Stimulated activated CD8-positive, alpha-beta memory T cell treated with anti-CD3 and anti-CD28 coated beads, Interleukin-4, amount 100 ng/mL, for 24 hours (primary cell): ENCODE measurements at places on chromosomes 3 and 15.
A peak's percentile ranks its signal among the peaks of the same experiment; 100 is the strongest.

DNA sequence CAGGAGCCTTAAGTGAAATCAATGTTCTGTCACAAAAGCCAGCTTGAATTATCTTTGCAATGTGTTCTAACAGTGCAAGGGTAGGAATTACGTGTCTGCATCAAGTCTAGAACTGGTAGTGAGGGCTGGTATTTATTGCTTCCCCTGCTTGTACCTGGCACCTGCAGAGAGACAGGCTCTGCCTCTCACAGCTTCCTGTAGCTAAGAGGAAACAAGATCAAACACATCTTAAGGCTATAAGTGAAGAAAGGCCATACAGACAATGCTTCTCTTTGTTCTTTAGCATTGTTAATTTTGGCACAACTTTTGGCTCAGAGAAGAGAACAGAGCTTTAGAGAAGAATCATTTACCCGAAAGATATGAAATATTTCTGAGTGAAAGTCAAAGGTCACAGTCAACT is 479.9 kb downstream of the GRM7 start:
- DNase-seq = no peak

DNA sequence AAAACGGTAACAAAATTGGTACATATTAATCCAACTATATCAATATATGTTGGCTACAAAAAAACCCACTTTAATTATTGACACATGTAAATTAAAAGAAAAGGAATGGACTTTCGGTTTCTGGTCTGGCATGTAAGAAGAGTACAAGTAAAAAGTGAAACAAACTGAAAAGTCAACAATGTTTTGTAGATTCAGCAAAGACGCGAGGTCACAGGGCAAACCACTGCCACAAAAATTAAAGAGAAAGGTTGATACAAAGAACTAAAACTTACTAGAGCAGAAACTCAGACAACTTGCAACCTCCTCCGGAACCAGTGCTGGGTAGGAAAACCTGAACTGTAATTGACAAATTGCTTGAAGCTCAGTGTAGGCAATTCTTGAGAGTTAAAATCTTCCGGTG is 110.6 kb upstream of the ARPP21 start:
- DNase-seq = no peak

GRCh38 chr15:78457101-78457500 is 19.1 kb downstream of the IREB2 start:
- no peak for DNase-seq

GRCh38 chr15:38075466-38075865 is 141.0 kb downstream of the TMCO5A start:
- DNase-seq = no peak

DNA sequence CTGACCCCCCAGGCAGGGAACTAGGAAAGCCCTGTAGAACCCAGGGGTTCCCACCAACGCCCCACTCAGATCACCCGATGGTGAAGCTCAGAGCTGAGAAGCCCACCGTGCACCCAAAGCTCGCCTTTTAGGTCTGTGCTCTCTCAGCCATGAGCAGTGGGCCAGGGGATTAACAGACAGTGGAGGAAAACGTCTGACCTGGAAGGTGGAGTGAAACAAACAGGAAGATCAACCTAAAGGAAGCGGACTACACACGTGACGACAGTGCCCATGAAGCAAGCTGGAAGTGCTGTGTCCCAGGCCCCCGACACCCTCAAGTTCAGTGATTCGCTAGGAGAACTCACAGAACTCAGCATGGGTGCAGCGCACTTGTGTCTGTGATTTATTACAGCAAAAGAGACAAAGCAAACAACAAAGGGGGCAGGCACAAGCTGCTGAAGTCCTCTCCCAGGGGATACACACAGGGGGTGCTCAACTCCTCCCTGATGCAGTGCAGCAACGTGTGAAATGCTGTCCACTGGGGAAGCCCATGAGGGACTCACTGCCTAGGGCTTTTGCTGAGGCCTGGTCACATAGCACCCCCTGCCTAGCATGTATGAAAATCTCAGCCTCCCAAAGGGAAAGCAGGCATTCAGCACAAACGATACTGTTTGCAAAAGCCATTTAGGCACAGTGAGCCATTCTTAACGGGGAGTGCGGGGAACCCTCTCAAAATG is 43.5 kb downstream of the CFAP92 start:
- no peak for DNase-seq

GRCh38 chr15:81087694-81088093 is 46.4 kb upstream of the CFAP161 start:
- DNase-seq = no peak

DNA sequence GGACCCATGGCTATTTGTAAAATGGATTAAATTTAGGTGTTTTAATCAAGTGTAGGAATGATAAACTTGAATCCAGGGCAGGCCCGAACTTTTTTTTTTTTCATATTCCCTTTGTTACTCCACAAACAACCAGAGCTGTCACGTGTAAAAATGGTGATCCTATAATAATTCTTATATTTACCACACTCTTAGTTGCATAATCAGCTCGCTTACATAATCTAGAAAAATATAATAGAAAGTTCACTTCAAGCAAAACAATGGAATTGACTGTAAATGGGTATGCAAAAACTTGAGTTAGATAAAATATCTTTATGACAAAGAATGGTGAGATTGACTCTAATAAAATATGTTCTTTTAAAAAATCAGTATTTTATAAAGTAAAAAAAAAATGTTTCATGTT is 2.1 kb upstream of the PAQR9 start:
- DNase-seq = no peak

- no peak for DNase-seq
Observed at GRCh38 chr3:186142393-186142932, 33.6 kb upstream of the ETV5 start.

DNA sequence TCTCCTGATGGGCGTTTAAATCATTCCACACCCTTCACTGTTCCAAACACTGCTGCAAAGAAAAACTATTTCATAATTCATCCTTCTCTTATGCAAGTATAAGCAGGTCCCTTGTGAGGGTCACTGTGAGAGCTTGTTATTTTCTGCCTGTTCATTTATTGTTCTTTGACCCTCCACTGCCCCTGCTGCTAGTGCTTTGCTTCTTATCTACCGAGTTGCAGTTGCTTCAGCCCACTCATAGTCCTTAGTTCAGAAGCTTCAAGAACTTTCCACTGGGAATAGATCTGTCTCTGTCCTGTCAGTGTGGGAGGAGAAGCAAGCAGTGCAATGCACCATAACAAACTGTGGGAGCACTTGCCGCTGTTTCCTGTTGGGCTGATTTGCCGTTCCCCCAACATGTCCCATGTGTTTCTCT is 39.8 kb downstream of the RIOX2 start:
- DNase-seq = no peak

- DNase-seq = no peak
Observed at GRCh38 chr15:51227940-51228732, 110.3 kb downstream of the CYP19A1 start.

DNA sequence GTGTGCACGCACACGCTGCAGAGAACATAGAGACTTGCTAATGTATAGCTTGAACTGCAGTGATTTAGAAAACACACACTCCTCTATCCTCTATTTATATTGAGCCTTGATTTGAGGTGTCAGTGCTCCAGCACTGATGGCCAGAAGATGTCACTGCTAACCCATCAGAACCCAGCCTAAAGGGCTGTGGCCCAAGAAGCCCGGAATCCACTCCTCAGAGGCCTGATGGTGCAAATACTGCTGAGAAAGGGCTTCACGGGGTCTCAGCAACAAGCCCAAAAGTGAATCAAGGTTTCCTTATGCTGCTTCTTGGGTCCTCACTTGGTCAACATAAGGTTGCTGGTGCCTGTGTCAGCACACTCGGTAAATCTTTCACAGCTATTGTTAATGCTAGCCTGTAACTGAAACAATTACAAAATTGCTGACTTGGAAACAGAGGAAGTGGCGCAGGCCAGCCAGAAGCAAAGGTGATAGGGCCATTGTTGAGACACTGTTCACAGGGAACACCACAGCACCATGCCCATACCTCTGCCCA is 60.3 kb downstream of the HEG1 start:
- no peak for DNase-seq

DNA sequence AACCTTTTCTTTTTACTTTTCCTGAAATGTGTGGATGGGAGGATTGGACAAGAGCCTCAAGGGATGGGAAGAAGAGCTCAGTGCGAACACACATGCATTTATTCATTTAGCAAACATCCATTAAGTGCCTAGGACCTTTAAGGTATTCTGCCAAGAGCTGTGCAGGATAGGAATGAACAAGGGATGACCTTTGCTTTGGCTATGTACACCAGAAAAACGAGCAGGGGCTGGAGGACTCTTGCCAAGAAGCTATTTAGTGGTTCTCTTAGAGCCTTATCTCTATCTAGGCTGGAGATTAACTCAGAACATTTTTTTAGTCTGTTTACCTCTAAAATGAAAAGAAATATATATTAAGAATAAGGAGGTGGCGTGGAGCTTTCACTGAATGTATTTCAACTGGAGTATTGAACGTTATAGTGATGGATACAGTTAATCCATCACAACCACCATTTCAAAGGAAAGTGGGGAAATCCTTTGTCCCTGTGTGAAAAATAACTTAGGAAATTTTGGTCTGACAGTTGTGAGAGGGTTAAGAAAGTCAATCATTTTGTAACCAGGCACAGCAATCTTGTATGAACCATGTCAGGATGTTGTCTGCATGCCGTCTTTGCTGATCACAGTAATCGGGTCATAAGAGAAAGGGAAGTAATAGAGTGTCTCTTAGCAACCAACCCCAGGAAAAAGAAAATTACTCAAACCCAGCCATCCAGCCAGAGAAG is 279.0 kb downstream of the LPP start:
- DNase-seq = no peak

- DNase-seq = no peak
Observed at GRCh38 chr15:66241087-66241907, 12.3 kb downstream of the MEGF11 start.

- DNase-seq = no peak
Observed at GRCh38 chr15:61827131-61827530, 233.1 kb downstream of the VPS13C start.

GRCh38 chr3:8555113-8555661 is 53.6 kb downstream of the LMCD1 start:
- DNase-seq = no peak

GRCh38 chr3:179309225-179310078 is 13.4 kb upstream of the ZNF639 start:
- DNase-seq = no peak

- DNase-seq = peak; percentile 34
Observed at GRCh38 chr3:72338942-72339669, 509.1 kb downstream of the SHQ1 start.

- DNase-seq = no peak
Observed at GRCh38 chr3:184757022-184757651, 45.3 kb upstream of the MAGEF1 start.

DNA sequence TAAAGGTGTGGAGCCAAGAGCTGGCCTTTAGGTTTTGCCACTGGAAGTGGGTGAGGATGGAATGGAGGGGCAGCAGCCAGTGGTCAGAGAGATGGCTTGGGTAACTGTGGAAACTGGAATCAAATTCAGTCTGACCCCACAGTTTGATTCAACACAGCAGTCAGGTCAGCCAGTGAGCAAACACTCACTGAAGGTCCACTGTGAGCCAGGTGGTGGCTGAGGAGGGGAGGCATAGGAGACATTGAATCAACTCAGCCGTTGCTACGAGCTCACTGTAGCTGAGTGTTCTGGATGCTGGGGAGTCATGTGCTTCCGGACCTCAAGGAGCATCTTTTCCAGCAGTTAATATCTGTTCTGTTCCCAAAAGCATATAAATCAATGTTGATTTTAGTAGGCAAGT is 37.5 kb downstream of the LPP start:
- no peak for DNase-seq

DNA sequence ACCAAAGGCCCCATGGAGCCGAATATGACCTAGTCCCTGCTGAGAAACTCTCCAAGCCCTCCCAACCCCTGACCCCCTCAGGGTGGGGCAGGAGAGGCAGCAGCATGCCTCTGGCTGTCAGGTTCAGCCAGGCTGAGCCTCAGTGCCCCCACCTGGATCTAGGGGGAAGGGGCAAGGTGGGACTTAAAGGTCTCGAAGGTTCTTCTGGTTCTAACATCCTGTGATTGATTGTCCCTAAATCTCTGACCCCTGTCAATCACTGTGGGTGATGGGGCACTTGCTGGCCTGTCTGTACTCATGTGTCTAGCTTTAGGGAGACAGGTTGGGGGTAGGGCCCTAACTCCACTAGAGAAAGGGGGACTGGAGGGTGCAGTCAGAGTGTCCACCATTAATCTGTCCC is 13.8 kb downstream of the NBEAL2 start:
- DNase-seq = no peak

GRCh38 chr15:54273928-54274327 is 295.7 kb downstream of the UNC13C start:
- DNase-seq = no peak

DNA sequence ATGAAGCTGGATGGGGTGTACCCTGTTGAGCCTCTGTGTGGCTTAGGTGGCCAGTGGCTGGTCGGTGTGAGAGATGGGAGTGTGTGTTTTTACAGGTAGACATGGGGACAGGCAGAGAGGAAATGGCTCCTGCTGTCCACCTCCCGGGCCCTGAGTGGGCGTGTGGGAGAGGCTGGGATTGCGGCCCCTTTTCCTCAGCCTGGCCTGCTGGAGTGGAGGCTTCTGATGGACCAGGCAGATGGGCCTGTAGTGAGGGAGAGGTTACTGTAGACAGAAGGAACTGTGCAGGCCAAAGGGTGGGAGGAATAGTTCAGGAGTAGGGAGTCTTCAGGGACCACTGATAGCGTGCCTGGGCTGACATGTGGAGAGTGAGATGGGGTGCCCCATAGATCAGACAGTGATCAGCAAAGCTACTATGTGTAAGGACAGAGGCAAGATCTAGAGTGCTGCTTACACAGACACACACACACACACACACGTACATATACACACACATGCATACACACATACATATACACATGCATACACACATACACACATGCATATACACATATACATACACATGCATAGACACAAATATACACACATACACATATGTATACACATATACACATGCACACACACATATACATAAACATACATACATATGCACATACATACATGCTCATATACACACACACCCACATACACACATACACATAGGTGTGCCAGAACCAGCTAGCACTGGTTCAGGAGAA is 26.4 kb downstream of the ACAA1 start:
- DNase-seq = no peak

GRCh38 chr15:85906640-85907039 is 111.9 kb upstream of the KLHL25 start:
- DNase-seq = no peak

DNA sequence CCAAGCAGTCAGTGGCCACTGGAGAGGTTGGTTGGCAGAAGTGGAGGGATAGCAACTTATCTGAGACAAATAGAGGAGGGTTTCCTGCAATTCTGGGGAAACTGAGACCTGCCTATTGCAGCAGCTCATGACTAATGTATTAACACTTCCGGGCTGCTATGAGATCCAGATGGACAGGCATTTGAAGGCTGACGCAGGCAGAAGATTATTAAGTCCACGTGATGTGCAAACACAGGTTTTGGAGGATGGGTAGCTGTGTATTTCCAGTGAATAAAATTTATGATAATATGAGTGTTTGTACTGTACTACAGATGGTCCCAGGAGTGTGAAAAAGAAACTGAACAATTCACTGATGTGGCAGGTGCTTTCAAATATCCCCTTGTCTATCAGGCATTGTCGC is 28.5 kb upstream of the CFAP161 start:
- no peak for DNase-seq

DNA sequence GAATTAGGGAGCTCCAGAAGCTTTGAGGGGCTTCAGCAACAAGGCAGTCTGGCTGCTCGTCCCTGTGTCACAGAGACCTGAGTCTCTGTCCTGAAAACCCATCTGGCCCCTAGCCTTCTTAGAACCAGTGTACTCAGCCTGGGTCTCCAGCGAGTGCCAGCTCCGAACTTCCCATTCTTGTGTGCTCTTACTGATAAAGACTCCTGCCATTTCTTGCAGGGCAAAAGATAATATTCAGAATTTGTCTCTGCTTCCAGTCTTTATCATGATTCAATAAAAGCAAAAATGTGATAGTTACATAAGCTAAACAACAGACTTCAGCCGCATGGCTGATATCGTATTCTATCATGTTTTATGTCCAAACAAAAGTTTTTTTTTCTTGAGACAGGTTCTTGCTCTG is 36.0 kb upstream of the BCL2A1 start:
- DNase-seq = no peak
